ENCODE measurements at places on chromosomes 4 and X. TPM values are rescaled to one million over a fixed set of nuclear protein-coding genes. Genes with fewer than 3 reads are reported as not detected.

Gene MAGED4
- 11.3 TPM for total RNA-seq

Gene RAB40A
- total RNA-seq = not detected

Gene CXorf65
- total RNA-seq = not detected

Gene NIPAL1
- total RNA-seq = 0.47 TPM

Gene CHRNA9
- 1.6 TPM for total RNA-seq

Gene NR3C2
- not detected for total RNA-seq

Gene HPGDS
- total RNA-seq = not detected

Gene TKTL1
- not detected for total RNA-seq

Gene CDX4
- total RNA-seq = not detected

Gene FBXW7
- total RNA-seq = 5.7 TPM

Gene TLR10
- 0.06 TPM for total RNA-seq

Gene ANK2
- 1.8 TPM for total RNA-seq

All from A549 treated with ZK216348 at 1 μM for 4 hours (cell line).